Activated T-helper 2 cell treated with anti-CD3 and anti-CD28 coated beads, Interferon-gamma antibody, Interleukin-2, Interleukin-4, amounts not matched to agents 10 μg/mL and 5 μg/mL and 100 μg/mL, durations not matched to agents 14 hours and 24 hours and 36 hours (primary cell): ENCODE measurements at places on chromosomes 2 and 18.
A peak's percentile ranks its signal among the peaks of the same experiment; 100 is the strongest.

DNA sequence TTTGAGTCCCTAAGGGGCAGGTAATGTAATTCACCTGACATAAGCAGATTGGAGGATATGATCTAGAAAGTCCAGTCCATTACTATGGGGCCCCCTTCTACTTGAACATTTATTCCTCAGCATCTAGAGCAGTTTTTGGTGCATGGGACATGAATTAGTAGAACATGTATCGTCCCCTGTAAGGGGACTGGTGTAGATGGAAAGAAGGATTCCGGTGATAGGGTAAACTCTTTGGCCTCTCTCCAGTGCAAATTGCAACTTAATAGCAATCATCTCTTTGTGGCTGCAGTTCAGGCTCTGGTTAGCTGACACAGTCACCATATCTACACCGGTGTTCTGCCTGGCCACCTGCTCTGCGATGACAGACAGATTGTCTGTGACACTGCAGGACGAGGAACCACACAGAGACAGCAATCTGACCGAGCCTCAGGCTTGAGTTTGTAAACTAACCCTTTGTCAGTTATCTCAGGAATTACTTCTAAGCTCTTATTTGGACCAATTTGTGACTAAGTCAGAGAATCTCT lies 6.4 kb upstream of the SLC8A1 start:
- DNase-seq = no peak

DNA sequence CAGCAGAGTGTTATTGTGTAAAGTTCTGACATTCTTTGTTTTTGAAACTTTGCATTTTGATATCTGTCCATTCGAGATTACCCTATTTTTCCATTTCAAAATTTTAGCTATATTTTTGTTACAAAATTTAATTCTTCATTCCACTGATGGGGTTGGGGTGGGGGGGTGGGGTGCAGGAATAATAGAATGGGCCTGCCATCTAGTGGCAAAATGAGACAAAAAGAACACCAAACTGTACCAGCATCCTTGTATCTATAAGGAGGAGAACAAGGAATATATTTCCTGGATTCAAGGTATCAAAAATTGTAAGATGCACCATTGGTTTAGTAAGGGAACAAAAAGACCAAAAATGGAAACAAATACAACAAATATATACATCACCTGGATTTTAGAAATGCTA lies 27.9 kb upstream of the TTR start:
- DNase-seq = no peak

- DNase-seq = no peak
These were observed 12.6 kb downstream of the NT5DC4 start for GRCh38 chr2:112733456-112733855.

GRCh38 chr18:71878226-71878625 lies 665.9 kb downstream of the CBLN2 start:
- no peak for DNase-seq

DNA sequence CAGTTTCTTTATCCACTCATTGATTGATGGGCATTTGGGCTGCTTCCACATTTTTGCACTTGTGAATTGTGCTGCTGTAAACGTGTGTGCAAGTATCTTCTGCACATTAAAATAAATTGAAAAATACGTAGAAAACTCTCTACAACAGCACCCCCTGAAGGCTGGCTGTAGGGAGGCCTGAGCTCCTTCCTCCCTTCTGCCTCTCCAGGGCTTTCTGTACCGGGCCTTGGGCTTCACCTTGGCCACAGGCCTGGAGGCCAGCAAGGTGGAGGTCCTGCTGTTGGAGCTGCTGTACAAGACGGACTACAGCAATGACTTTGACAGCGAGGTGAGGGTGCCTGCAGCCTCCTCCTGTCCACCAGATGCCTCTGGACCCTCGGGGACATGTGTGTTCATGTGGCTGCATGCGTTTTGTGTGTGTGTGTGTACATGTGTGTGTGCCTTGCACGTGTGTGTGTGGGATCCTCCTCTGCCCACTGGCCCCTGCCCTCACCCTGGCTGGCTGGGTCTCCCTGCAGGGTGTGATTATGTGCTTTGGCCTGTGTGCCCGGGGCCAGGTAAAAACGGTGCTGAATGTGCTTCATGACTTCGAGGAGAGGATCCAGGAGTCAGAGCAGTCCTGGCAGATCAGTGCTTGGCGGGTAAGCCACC lies 29.2 kb downstream of the MROH2A start:
- no peak for DNase-seq

DNA sequence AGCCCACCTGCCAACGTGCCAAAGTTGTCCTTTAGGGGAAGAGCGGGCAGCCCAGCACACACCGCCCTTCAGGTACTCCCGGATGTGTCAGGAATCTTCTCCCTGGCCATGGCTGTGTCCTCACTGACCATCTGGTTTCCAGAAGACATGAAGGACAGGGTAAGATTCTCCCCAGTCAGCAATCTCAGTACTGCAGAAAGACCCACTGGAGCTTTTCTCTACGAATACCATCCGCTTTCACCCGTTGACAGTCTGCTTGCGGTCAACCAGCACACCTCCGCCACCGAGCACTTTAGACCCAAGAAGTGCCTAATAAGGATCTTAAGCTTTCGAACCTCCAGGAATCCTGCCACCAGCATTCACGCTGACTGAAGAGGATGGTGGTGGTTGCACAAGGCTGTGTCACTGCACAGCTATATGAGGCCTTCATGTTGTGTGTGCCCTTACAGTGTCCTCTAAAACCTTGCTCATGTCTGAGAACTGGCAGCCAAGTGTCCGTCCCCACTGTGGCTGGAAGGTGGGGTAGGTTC lies 42.7 kb upstream of the ITM2C start:
- no peak for DNase-seq

DNA sequence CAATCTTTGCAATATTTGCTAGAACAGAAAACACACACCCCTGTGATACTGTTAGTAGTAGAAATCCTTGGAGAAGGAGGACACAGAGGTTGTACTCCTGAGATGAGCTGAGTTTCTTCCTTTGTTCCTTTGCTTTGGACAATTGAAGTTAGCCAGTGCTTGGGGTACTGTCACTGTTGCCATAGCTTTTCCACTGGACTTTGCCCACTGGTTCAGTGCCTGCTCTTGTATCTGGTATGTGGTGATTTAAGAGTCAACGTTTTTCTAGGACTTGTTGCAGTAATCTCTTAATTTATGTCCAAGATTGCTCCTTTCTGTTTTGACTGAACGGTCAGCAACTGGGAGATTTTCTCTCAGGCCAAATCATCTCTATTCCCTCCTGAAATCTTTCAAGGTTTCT lies 26.1 kb upstream of the RAB27B start:
- no peak for DNase-seq

DNA sequence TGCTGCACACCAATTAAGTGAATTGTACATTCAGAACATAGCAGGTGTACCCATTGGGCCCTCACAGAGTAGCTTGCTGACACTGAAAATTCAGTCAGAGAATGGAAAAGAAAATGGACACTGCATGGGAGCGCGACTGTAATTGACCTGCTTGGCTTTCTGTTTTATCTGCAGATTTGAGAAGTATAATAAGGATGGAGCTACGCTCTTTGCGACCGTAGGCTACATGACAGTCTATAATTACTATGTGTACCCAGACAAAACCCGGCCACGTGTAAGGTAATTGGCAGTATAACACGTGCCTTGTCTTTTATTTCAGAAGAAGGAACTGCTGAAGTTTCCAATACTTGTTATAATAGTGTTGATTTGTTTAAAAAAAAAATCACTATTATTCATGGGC lies 33.5 kb upstream of the METAP1D start:
- no peak for DNase-seq

DNA sequence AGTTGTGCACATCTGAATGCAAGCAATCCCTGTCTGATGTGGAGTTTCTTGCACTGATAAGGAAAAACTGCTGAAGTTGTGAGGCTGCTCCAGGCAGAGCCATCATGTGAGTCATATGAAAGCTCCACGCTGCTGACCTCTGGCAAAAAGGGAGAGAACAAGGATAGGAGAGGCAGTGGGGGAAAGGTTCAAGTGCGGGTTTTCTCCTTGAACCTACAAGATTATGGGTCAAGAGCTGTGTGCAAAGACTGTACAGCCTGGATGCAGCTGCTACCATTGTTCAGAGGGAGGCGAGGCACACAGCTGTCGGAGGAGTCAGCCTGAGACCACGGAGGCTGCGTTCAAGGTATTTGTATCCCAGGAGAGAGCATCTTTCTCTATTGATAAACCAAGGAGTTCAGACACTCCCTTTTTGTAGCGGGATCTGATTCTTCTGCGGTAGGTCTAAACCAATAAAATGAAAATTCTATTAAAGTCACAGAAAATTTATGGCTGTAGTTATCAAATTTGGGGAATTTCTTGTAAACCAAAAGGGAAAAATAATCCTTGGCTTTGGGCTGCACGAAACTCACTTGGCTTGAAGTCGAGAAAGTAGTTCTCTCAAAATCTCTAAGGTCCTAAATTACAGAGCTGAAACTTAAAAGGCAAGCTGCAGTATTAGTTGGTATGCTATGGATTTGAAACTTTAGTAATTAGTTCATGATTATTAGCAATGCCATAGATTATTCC lies at the start of gene CDK15:
CDK15 (plus strand) TSS at position 96 of the 729 bp plus-strand sequence; CDS start at position 224, 128 bp downstream.
- no peak for DNase-seq

DNA sequence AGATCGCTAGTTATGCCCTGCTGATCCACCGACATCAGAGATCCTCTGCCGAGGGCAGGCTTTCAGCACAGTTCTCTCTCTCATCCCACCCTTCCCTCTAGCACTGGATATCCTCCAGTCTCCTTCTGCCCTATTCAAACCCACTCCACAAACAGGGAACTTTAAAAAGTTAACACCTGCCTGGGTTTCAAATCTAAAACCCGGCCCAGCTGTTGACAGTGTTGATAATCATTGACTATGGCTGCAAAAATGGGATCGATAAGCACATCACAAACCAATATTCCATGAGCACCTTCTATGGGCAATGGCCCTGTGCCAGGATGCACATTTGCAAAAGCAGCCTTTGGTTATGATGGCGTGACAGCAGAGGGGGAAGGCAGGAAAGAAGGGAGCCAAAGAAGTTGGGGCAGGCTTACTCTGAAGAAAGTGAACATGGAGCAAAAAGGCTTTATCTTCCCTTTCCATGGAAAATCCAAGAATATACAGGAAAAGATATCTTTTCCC lies 482.3 kb upstream of the KLHL29 start:
- no peak for DNase-seq

DNA sequence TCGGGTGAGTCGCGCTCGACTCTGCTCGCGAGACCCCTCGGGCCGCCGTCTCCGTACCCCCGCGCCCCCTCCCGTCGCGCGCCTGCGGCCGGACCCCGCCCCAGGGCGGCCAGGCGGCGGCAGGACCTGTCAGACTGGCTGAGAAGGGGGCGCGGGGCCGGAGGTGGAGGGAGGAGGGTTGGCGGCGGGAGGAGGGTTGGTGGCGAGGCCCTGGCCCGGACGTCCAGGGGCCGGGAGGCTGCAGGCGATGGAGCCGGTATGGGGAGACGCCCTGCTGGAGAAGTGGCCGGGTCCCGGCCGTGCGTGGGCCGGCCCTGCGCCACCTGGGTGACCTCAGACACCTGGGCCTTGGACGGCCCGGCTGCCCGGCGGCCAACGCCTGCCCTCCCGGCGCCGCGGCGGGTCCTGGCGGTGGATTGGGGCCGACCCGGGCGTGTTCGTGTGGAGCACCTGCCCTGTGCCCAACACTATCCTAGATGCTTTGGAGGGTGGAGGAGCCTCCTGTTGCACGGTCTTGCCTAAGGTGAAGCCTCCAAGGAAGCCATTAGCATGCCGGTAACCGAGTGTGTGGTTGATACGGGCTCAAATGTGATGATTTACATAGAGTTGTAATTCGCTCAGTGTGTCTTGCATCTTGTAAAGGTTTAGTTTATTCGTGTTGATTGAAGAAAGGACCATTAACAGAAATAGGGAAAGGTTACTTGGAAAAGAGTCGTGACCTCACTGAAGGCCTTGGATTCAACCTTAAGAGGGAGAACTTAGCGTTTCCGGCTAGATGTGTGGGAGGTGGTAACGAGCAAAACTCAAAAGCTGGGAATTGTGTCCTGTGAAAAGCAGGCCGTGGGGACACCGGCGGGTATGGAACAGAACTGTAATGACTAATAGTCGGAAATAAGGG lies 550 bp downstream of the MYL12B start:
- DNase-seq = no peak

DNA sequence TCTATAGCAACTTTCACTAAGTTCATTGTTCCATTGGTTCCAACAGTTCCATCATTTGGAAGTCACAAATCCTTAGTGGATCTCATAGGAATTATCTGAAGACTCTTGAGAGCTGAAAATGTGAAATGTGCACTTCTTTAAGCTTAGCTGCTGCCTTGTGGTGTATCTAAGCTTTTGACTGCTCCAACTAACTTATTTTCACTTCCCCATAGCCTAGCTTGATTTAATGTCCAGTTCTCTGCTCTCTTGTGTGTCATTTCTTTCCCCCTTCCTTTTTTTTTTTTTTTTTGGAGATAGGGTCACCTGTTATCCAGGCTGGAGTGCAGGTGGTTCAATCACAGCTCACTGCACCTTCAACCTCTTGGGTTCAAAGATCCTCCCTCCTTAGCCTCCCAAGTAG lies 34.9 kb upstream of the CD302 start:
- DNase-seq = no peak

- no peak for DNase-seq
These were observed 30.1 kb downstream of the IMPA2 start for GRCh38 chr18:12011199-12011956.

GRCh38 chr18:24306201-24306600 lies 91.4 kb downstream of the OSBPL1A start:
- DNase-seq = no peak

DNA sequence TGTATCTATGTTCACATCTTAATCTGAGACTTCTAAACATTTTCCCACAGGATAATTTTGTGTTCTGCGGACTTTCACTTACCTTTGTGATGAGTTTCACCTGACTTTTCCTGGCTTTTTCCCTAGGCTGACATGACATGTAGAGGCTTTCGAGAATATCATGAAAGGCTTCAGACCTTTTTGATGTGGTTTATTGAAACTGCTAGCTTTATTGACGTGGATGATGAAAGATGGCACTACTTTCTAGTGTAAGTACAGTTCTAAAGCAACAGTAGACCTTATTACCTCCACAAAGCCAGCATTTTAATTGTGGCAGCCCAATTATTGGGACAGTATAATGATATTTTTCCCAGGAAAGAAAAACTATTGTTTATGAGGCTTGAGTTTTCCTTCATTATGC lies 34.1 kb upstream of the METAP1D start:
- DNase-seq = no peak

DNA sequence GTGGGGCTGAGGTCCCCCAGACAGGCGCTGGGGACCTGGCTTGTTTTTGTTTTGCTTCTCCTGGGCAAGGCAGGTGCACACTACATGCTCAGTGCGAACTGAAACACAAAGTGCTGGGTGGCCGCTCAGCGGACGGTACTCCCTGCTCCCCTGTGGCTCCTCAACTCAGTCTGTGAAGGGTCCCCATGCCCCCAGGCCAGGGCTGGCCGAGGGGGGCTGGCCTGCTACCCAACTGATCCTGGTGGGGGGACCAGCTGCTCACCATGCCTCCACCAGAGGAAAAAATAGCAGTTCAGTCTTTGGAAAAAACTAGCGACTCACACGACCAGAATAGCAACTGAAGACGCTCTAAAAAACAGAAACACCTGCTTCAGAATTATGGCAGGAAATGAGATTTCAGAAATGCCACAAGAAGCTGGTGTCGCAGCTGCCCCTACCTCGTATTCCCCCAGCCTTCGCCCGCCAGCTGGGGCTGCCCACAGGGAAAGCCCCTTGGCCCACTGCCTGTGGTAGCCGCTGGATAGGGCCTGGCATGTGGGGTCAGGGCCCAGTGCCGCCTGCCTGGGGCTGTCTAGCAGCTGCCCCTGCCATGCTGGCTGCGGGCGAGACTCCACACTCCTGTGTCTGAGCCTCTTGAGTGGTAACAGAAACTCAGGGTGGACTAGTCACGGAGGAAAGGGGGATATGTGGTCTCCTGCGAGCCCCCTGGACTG lies 43.7 kb downstream of the MEX3C start:
- peak; percentile 30 for DNase-seq
